ENCODE measurements at places on chromosomes 7 and 10.

- DNase-seq = no peak
Observed at GRCh38 chr10:90871279-90871765, 452 bp upstream of the RPP30 start.

DNA sequence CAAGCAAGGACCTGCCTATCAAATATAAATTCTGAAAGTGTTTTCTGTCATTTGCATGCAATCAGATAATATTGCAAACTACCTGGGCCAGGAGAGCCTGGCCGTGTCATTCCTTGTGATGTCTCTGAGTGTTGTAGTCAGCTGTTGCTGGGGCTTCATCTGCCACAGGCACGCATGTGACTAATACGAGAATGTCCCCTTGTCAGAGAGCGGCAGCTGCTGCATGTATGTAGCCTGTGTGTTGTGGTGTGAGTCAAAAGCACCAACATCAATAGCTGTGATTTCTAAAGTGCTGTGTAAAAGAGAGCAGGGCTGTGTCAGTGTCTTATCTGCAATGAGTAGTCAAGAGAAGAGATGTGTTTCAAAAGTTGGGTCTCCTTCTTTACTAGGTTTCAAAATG lies 155.4 kb downstream of the POU6F2 start:
- no peak for DNase-seq

GRCh38 chr7:2166625-2167280 lies 66.0 kb downstream of the MAD1L1 start:
- DNase-seq = no peak

DNA sequence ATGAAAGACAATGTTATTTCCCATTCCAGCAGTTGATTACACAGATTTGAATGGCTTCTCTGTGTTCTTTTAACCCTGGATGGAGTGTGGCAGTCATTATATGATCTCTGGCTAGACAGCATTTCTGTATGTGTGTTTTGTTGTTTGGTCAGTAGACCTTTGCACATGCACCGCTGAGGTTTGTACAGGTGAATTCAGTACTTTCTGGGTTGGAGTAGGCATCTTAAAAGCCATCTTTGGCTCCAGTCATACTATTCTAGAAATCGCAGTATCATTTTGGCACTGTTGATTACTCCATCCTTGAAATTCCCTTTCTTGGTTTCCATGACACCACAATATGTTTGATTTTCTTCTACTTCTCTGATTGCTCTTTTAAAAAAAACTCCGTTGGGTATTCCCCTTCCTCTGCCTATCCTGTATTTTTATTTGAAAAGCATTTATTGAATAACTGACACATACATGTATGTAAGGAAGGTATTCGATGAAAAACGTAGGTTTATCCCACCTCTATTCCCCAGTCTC lies 29.9 kb downstream of the TAS2R41 start:
- no peak for DNase-seq

GRCh38 chr7:113207931-113208330 lies 89.6 kb upstream of the SMIM30 start:
- no peak for DNase-seq

GRCh38 chr10:120945801-120946302 lies 94.7 kb downstream of the WDR11 start:
- no peak for DNase-seq

GRCh38 chr10:18689498-18689897 lies 30.3 kb downstream of the ARL5B start:
- DNase-seq = no peak

DNA sequence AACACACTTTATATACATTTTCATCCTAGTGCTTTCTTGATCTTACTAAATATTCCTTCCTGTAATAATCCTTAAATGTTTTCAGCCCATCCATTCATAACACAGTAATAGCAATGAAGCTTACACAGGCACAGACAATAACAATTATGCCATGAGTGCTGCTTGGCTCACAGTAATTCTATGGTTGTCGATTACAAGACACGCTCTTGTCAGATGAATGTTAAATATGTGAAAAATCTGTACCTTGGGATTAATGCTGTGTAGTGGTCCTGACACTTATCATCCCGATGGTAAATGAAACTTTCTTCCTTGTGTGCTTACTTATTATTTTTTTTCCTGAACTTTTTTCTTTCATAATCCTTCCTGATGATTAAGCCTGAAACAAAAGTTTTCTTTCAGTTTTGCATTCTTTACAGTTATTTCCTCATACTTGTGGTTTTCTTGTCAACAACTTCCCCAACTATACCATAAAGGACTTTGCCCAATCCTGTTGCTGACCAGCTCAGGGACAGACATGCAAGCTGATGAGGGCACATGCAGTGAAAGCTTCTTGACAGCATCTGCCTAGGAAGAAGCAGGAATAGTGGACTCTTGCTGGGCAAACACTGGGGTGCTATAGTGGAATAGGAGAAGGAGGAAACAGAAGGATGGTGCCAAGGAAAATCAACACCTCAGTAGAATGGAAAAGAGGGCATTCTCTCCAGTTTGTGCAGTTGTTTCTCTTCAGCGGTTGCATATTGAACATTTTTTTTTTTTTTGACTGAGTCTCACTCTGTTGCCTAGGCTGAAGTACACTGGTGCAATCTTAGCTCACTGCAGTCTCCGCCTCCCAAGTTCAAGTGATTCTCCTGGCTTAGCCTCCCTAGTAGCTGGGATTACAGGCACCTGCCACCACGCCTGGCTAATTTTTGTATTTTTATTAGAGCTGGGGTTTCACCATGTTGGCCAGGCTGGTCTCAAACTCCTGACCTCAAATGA lies 6.7 kb upstream of the MGAM2 start:
- DNase-seq = peak; percentile 27

DNA sequence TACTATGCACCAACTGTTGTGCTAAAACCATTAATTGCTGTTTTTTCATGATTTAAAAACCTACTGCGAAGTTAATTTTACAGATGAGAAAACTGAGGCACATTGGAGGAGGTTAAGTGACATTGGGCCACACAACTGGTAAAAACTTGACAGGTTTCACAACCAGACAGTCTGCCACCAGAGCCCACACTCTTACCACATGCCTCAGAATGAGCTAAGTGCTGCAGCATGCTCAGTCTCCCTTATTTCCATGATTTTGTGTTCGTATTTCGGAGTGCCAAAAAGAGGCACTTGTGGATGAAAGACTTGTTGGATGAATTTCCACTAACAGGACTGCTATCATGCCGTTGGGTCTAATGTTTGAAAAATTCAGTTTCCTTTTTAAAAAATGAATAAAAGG lies 77.4 kb downstream of the PCLO start:
- DNase-seq = no peak

GRCh38 chr7:112122144-112122543 lies 84.1 kb downstream of the DOCK4 start:
- DNase-seq = no peak

DNA sequence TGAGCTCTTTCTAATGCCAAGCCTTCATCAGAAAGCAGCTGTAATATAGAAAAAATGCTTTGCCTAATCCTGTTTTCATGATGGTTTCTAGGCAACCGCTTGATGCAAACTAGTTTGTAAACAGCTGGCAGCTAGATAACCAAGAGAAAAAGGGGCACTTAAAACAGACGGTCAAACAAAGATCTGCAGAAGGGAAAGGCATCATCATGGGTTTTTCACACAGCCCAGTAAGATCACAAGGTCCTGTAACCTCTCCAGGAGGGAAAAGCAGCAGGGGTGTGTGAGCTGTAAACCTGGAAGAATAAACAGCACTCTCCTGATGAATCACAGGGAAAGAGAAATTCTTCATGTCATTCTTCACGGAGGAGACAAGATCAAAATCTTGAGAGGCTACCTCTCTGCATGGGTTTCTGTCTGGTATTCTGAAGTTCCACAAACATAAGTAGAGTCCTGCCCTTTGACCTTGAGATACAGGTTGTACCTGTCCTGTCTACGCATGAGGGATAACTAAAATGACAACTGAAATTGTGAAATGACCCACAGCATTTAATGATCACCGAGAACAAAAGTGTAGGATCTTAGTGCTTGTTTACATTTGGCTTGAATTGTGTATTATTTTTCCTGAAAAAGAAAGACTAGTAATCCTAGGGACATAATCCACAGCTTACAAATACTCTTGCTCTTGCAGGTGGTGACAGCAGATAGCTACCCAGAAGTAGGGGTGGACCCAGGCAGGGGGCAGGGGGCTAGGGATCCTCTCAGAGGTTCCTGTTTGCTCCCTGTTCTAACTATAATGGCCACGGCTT lies 48.0 kb downstream of the CREB3L2 start:
- DNase-seq = peak; percentile 27

GRCh38 chr10:25263931-25264330 lies 89.1 kb downstream of the GPR158 start:
- no peak for DNase-seq

GRCh38 chr10:73593812-73594211 lies 2.7 kb upstream of the USP54 start:
- no peak for DNase-seq

DNA sequence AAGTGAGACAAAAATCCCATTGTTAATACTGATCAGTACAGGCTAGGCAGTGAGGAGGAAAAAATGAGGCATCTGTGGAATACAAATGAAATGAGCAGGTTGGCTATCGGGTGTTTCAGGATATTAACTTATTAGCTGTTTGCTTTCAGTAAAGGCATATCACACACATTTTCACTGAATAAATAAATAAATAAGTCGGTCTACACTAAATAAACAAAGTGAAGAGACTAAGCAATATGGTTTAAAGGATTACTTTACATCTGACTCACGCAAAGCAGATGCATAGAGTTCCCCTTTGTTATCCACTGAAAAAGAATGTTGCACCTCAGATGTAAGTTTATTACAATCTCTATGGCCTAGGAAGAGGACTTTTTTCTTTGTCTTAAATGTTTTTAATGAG lies 6.3 kb upstream of the SEMA3A start:
- no peak for DNase-seq

- peak; percentile 22 for DNase-seq
Observed at GRCh38 chr10:7260412-7260900, 150.4 kb downstream of the SFMBT2 start.

- no peak for DNase-seq
Observed at GRCh38 chr7:123772652-123773051, 23.8 kb upstream of the WASL start.

DNA sequence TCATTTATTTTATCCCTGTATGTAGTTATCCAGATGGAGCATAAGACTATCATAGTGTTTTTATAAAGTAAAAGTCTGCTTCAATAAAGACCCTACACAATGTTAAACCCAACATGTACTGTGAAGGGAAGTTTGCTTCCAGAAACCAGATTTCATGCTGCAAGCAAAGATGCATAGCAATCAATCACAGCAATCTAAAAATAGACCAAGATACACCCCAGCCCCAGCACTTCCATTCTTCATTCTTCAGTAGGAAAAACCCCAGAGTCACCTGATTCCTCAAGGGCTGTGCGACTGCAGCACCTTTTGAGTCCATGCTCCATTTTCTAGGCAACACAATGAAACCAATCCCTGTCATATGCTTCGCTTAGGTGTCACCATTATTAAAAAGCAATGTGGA lies 66.9 kb upstream of the PDE1C start:
- no peak for DNase-seq

GRCh38 chr7:26546508-26547053 lies 254.9 kb downstream of the SNX10 start:
- DNase-seq = no peak

GRCh38 chr7:101680406-101681145 lies 51.5 kb upstream of the MYL10 start:
- no peak for DNase-seq

GRCh38 chr7:80918399-80918798 lies 452 bp downstream of the SEMA3C start:
- DNase-seq = no peak

DNA sequence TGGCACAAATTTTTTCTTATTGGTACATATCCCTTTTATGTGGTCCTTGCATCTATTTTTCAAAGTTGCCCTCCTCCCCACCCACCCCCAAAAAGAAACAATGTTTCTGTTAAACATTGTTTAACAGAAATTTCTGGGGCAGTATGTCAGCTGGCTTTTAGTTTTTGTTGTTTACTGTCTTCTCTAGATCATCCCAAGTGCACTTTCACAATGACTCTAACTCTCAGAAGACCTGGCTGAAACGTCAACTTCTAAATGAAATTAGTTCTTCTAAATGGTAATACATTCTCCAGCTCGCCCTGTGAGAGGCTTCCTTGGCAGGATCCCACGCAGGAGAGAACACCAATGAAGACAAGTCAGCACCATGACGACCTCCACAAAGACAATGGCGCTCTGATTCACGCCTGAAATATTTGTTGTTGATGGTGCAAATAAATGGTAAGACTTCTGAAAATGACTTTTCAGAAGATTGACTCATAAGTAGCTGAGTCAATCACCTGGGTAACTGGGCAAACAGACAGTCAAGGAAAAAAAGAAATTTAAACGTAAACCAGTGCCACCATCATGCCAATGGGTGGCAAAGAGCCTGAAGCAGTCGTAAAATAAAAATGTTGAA lies 293.7 kb downstream of the FZD1 start:
- peak; percentile 78 for DNase-seq

GRCh38 chr10:30028738-30029030 lies 30.7 kb downstream of the JCAD start:
- DNase-seq = no peak
